Liver (tissue), 10 donors: ENCODE measurements at places on chromosomes 2 and 18. TPM values are rescaled to one million over a fixed set of nuclear protein-coding genes. Genes with fewer than 3 reads are reported as not detected.
A peak's percentile ranks its signal among the peaks of the same experiment; 100 is the strongest.

ALLC gene
- 0.14 TPM for total RNA-seq

ZNF521 gene
- 3.7 TPM for total RNA-seq

PSMA8 gene
- 0.14 TPM for total RNA-seq

RASGRP3 gene
- total RNA-seq = 9.9 TPM

DNA sequence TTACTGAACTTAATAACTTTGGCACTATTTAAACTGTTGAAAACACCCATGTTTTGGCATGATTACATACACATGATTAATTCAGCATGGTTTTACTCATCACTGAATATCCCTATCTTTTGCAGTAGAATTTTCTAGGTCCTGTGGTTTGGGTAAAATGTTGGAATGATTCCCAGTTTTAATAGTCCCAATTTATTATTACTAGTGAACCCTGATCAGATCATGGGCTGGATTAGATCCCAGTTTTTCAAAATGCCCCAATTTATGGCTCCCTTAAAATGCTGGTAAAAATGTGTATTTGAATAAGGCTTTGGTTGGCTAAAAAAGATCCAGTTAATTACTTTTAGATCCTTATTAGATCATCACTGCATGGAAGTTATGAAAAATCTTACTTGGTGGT lies 273.6 kb upstream of the NRP2 start:
- H3K27me3 ChIP-seq = no peaks in the 10 kb centered on the region
- no peak overlapping the region for H3K27ac ChIP-seq
- DNase-seq = no peak
- H3K36me3 ChIP-seq = no peaks in the 10 kb centered on the region

DNA sequence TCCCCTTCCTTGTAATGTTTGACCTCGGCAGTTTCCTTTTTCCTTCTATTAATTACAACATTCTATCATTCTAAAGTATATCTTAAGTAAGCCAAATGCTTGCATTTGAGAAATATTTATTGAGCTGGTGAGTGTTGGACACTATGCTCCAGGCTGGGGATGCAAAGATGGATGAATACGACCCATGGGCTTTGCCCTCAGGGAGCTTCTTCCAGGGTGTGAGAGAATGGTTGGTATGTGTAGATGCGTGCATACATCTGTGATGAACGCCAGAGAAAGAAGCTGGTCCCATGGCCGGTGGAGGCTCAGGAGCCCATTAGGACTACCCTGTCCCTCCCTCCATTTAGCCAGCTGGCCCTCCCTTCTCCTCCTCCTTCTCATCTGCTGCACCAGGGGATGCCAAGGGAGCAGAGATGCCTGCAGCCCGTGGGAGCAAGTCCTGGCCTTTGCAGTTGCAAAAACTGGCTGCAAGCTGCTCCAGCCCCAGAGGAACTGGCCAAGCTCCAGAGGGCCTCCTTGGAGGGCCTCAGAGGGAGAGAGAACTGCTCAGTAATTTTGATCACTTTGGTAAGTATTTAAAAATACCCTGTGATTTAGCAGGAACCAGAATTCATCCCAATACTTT lies 65.7 kb upstream of the FOSL2 start:
- no peak for DNase-seq
- no peak overlapping the region for H3K4me3 ChIP-seq
- no peaks in the 10 kb centered on the region for H3K27me3 ChIP-seq
- no peaks in the 10 kb centered on the region for H3K4me1 ChIP-seq
- no peaks in the 10 kb centered on the region for H3K36me3 ChIP-seq

GRCh38 chr2:27407798-27408491 lies 1.4 kb downstream of the PPM1G start:
- no peaks in the 10 kb centered on the region for H3K36me3 ChIP-seq
- peak overlapping the region; percentile 99 for H3K4me3 ChIP-seq
- H3K4me1 ChIP-seq = peaks cover 8% of the 10 kb centered on the region
- no peak overlapping the region for H3K27ac ChIP-seq
- DNase-seq = no peak

DNA sequence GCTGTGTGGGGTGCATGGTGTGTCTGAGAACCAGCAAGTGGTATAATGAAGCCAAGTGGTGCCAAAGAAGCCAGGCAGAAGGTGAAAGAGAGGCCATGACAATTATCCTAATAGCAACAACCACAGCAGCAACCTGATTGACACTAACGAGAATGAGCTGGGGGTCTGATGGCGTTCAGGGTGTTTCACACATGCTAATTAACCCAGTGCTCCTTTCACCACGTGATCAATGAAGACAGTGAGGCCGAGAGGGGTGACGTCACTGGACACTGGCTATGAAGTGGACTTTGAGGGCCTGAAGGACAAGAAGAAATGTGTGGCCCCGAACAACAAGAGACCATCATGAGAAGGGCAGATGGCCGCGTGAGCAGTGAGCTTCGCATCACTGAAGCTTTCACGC lies 364.4 kb upstream of the ID2 start:
- DNase-seq = no peak
- no peaks in the 10 kb centered on the region for H3K27me3 ChIP-seq
- no peak overlapping the region for H3K4me3 ChIP-seq
- H3K4me1 ChIP-seq = peaks cover 6% of the 10 kb centered on the region
- no peak overlapping the region for H3K27ac ChIP-seq

DNA sequence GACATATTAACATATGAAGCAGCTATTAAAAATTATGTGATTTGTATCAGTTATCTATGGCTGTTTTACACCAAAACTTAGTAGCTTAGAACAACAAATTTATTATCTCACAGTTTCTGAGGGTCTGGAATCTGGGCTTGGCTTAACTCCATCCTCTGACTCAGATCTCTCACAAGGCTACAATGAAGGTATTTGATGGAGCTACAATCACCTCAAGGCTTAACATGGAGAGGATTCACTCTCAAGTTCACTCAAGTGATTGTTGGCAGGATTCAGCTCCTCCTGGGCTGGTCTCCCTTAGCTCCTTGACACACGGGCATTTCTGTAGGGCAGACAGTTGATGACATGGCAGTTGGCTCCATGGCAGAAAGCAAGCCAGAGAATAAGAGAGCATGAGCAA lies 133.0 kb upstream of the SLC14A2 start:
- H3K27ac ChIP-seq = no peak overlapping the region
- H3K4me3 ChIP-seq = no peak overlapping the region
- no peaks in the 10 kb centered on the region for H3K4me1 ChIP-seq
- no peaks in the 10 kb centered on the region for H3K36me3 ChIP-seq
- DNase-seq = no peak

- H3K36me3 ChIP-seq = no peaks in the 10 kb centered on the region
- no peak overlapping the region for H3K4me3 ChIP-seq
- H3K4me1 ChIP-seq = no peaks in the 10 kb centered on the region
- H3K27ac ChIP-seq = no peak overlapping the region
Measured at GRCh38 chr2:144801766-144802165, 281.8 kb upstream of the ZEB2 start.

- DNase-seq = no peak
- H3K36me3 ChIP-seq = no peaks in the 10 kb centered on the region
- no peak overlapping the region for H3K27ac ChIP-seq
- H3K27me3 ChIP-seq = no peaks in the 10 kb centered on the region
Measured at GRCh38 chr2:11598228-11598731, 64.4 kb downstream of the GREB1 start.

DNA sequence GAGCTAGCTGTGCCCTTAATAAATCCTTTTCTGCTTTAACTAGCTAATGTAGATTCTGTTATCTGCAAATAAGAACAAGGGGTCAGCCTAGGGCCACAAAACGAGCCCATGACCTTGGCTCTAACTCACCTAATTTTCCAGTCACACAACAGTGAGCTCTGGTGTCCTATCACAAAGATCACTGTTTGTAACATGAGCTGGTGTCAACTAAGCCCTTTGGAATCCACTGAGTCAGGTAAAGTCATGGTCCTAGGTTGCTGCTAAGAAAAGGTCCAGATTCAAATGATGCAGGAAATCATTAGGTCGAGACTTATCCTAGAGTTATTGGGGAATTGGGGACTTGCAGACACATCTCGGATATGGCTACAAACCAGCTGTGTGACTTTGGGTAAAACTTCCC lies 49.9 kb downstream of the ST8SIA5 start:
- no peak overlapping the region for H3K4me3 ChIP-seq
- no peak for DNase-seq
- H3K27ac ChIP-seq = no peak overlapping the region
- no peaks in the 10 kb centered on the region for H3K36me3 ChIP-seq
- no peaks in the 10 kb centered on the region for H3K27me3 ChIP-seq
- no peaks in the 10 kb centered on the region for H3K4me1 ChIP-seq

GRCh38 chr18:63974991-63975390 lies 5.1 kb downstream of the SERPINB8 start:
- peak overlapping the region; percentile 37 for H3K27ac ChIP-seq
- H3K27me3 ChIP-seq = no peaks in the 10 kb centered on the region
- peaks cover 21% of the 10 kb centered on the region for H3K4me1 ChIP-seq
- DNase-seq = no peak
- no peak overlapping the region for H3K4me3 ChIP-seq
- no peaks in the 10 kb centered on the region for H3K36me3 ChIP-seq

DNA sequence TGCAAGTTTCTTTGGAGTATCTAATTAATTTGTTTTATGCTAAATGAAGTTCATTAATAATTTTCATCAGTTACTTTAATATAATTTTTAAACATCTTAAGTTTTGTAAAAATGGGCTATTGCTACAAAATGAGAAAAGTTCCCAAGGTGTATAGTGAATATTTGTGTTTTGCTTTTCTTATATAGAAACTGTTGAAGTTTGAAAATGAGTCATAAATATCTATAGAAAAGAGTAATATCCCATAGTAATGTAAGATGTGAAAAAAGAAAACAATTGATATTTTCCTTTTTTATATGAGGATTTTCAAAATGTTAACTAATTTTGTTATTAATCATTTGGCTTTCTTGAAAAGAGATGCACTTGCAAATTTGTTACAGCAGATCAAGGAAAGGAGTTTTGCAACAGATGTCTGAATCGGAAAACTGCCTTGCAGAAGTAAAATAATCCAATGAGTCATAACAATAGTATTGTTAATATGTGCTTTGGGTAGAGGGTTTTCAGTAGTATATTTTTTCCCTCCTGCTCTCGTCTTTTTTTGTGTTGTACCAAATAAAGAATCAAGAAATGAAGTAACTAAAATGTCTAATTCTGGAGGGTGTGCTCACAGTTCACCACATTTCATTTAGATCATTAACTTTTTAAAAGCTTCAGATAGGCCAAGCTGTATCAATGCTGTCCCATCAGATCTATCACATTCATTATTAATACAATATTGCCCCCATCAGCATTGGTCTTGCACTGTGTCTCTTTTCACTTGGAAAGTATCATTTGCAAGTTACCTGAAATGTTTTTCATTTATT lies 15.5 kb downstream of the DUSP19 start:
- H3K4me1 ChIP-seq = no peaks in the 10 kb centered on the region
- no peak overlapping the region for H3K27ac ChIP-seq
- no peaks in the 10 kb centered on the region for H3K36me3 ChIP-seq
- no peak for DNase-seq
- no peaks in the 10 kb centered on the region for H3K27me3 ChIP-seq
- no peak overlapping the region for H3K4me3 ChIP-seq

DNA sequence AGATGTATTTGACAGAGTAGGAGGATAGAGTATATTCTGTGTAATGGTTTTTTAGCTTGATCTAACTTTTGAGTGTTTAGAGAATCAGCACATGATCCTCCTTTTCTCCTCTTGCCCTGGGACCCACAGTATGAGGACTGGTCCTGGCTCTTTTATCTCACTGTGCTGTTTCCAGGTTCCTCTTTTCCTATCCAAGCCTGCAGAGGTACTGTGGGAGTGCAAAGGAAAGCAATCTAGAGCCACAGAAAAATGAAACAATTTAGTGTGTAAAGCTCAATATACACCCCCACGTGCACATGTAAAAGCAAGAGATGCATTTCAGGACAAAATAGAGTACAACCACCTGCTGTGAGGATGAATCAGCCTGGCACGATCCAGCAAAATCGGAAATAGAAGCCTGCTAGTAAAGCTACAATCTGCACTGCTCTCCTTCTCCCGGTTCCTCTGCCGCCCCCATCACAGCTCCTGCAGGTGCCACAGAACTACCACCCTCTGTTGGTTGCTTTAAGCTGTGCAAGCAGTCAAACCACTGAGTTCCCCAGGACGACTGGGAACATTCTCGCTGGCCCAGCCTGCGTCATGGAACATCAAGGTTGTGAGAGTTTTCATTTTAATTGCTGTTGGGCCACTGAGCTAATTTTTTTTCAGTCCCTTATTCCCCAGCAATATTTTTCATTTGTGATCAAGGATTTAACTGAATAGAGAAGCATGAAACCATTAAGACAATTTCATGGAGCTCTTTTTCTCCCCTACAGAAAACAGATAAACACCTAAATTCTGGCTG lies 47.8 kb upstream of the MAPRE3 start:
- H3K4me1 ChIP-seq = no peaks in the 10 kb centered on the region
- no peaks in the 10 kb centered on the region for H3K36me3 ChIP-seq

- no peak overlapping the region for H3K4me3 ChIP-seq
- H3K36me3 ChIP-seq = no peaks in the 10 kb centered on the region
- no peaks in the 10 kb centered on the region for H3K27me3 ChIP-seq
Measured at GRCh38 chr18:29063346-29063745, 886.4 kb upstream of the CDH2 start.

DNA sequence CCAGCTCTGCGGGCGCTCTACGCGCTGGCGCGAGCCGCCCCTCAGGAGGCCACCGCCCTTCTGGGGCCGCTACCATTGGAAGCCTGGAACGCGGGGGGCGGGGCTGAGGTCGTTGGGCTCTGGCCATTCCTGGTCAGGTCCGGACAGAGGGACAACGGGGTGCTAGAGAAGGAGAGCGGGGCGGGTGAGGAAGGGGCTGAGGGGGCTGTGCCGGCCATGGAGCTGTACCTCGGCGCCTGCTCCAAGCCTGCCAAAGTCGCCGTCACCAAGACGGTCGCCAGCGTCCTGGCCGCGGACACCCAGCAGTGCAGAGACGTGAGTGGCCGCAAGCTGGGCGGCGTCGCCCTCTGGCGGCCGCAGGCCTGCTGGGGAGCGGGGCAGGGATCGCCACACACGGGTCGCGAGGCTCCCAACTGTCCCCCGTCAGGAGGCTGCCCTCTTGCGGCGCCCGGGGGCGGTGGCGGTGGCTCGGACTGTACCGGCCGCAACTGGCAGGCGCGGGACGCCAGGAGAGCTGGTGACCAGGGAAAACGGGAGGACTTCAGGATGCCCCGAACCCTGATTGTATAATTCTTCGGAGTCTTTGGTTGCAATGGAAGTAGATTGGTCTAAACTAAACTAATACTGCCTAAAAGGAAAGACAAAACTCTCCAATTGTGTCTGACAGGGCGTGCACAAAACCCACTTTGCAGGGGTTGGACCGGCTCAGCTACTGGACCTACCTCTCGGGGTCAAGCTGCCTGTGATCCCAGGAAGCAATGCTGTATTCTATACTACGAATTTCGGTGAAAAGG lies at the start of gene FSIP2:
Gene FSIP2, plus strand, starts transcription at position 126 of the 794 bp plus-strand sequence. Its CDS starts 91 bp downstream, at position 217.
- DNase-seq = peak; percentile 82
- H3K27me3 ChIP-seq = no peaks in the 10 kb centered on the region
- no peak within 1 kb of the TSS for H3K27ac ChIP-seq
- H3K36me3 ChIP-seq = no peaks in the 10 kb centered on the region

- H3K4me3 ChIP-seq = no peak overlapping the region
- no peaks in the 10 kb centered on the region for H3K27me3 ChIP-seq
- H3K27ac ChIP-seq = no peak overlapping the region
- peak; percentile 10 for DNase-seq
- no peaks in the 10 kb centered on the region for H3K4me1 ChIP-seq
Measured at GRCh38 chr2:236359426-236360045, 95.3 kb upstream of the ASB18 start.
